ENCODE measurements at places on chromosomes 2 and 18. TPM values are rescaled to one million over a fixed set of nuclear protein-coding genes. Genes with fewer than 3 reads are reported as not detected.

- no peak for DNase-seq
These were observed 91.7 kb downstream of the AGPS start for GRCh38 chr2:177484180-177484795.

- DNase-seq: no peak
These were observed 94.4 kb upstream of the RBBP8 start for GRCh38 chr18:22838639-22839277.

GRCh38 chr2:214492152-214492551 is 81.3 kb downstream of the VWC2L start:
- no peak for DNase-seq

GRCh38 chr2:189851174-189851826 is 67.0 kb downstream of the PMS1 start:
- no peak for DNase-seq

- no peak for DNase-seq
These were observed 18.1 kb downstream of the LPIN2 start for GRCh38 chr18:2994603-2995432.

DNA sequence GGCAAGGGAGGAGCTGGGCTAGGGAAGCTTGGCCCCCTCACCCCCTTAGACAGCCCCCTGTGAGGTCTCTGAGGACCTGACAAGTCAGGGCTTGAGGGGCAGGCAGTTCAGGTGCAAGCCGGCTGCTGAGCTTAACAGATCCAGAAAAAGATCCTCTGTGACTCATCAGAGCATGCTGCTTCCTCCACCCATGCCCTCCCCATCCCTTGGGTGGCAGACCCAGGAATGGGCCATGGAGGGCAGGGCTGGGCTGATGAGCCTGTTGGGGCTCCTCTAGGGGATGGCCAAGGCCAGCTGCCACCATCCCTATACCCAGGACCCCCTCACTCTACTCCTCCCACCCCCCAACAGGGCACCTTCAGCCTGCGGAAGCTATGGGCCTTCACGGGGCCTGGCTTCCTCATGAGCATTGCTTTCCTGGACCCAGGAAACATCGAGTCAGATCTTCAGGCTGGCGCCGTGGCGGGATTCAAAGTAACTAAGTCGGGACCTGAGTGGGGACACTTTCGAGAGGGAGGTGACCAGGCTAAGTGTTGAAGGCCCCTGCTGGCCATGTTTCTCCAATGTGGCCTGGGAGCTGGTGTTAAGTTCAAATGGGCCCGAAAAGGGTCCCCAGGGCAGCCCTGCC is 1.9 kb downstream of the SLC11A1 start:
- DNase-seq: peak; percentile 36

DNA sequence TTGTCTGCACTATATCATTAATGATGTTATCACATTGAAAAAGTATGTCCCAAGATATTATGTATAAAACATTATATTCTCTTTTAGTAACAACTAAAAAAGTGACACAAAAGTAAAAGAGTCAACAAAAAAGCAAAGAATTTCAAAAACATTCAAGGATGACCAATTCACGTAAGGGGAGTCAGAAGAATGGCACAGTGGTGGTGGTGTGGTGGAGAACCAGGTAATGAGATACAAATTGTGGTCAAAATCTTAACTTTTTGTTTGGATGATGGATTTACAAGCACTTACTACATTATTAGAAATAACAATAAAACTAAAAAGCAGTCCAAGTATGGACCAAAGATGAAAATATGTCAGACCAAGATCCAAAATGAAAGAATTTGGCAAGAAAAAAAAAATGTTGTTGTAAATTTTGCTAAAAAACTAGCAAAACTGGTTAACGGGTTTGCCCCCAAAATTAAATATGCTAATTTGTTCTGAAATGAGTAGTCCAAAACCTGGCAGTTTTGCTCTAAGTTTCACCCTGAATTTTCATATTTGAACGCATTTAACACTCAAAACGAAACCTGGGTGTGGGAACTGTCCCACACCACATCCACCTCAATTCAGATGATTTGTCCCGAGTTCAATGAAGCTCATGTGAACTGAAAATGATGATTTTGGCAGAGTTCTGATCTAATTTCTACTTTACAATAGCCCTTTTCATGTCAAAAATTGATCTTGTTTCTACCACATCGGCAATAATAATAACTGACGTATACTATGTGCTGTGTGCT is 135.8 kb downstream of the IKZF2 start:
- DNase-seq: no peak

DNA sequence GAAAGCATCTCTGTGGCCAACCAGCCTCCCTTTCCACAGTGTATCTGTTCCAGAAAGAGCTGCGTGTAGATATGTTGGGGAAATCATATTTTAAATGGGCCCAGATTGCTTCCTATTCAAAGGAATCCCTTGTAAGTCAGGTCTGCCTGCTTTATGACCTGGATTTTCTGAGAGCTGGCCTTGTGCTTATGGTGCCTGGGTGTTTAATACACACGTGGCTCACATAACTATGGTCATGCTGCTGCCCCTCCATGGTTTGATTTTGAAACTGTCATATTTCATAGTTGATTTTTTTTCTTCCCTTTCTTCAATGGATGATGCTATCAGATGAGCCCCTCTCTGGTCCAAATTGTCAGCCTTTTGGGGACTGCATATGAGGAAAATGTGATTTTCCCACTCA is 111.5 kb upstream of the CNGA3 start:
- no peak for DNase-seq

DNA sequence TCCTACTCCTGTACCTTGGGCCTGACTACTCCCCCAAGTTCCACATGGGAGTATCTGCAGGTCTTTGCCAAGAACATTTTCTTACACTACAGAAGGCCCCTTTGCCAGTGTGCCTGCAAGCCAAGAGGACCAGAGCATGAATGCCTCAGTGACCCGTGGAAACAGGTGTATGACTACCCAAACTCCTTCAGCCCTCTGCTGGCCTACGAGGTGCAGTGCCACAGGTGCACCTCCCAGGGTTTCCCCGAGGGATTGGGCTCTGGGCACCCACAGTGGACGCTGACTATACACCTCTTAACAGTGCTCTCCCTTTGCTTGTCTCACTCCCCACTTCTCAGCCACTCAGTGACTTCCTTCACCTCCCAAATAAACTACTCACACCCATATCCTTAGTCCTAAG is 91.4 kb downstream of the COL6A3 start:
- DNase-seq: no peak

- no peak for DNase-seq
These were observed 84.6 kb upstream of the NDUFV2 start for GRCh38 chr18:9017905-9018227.

DNA sequence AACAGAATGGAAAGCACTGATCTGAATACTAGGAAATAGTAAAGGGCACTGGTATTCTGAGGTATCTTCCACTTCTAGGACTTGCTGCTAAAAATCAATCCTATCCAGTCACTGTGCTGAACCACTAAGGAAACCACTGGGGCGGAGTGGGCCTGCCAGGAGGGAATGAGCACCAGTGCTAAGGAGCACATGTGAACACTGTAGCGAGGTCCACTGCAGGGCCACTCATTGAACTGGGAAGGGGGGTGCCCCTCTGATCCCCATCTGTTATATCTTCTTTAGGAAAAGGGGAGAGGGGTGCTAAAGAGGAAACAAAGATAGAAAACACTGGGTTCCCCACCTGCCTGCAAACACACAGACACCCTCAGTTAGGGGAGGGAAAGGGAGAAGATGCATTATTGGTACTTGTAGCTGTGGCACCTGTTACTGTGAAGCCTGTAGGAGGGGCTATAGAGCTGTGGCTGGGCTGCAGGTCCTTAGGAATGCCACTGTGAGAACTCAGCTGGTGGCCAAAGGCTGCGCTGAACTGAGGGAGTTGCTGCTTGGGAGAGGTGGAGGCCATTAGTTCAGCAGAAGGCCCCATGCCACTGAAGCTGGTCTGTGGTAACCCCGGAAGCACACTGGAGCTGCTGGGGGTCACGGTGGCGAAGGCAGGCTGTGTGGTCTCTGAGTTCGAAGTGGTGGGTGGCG is 81.8 kb downstream of the INO80D start:
- DNase-seq: no peak

- DNase-seq: no peak
These were observed 7.2 kb upstream of the CD226 start for GRCh38 chr18:69954719-69955480.

Gene FLACC1
- total RNA-seq: 5.5 TPM

Gene CDH2
- total RNA-seq: 233 TPM

Measured in right cardiac atrium (tissue), 5 donors.